Activated CD8-positive, alpha-beta memory T cell treated with anti-CD3 and anti-CD28 coated beads for 48 hours (primary cell): ENCODE measurements at places on chromosomes 6 and 20.

- no peak for DNase-seq
Measured at GRCh38 chr6:24883618-24884017, 52.1 kb downstream of the RIPOR2 start.

GRCh38 chr20:58660855-58661597 lies 9.9 kb downstream of the STX16 start:
- no peak for DNase-seq

GRCh38 chr6:17565399-17565798 lies 34.7 kb upstream of the FAM8A1 start:
- DNase-seq: no peak

- no peak for DNase-seq
Measured at GRCh38 chr6:156828280-156828703, 51.1 kb downstream of the ARID1B start.

- DNase-seq: no peak
Measured at GRCh38 chr20:62670998-62671397, 28.7 kb downstream of the SLCO4A1 start.

DNA sequence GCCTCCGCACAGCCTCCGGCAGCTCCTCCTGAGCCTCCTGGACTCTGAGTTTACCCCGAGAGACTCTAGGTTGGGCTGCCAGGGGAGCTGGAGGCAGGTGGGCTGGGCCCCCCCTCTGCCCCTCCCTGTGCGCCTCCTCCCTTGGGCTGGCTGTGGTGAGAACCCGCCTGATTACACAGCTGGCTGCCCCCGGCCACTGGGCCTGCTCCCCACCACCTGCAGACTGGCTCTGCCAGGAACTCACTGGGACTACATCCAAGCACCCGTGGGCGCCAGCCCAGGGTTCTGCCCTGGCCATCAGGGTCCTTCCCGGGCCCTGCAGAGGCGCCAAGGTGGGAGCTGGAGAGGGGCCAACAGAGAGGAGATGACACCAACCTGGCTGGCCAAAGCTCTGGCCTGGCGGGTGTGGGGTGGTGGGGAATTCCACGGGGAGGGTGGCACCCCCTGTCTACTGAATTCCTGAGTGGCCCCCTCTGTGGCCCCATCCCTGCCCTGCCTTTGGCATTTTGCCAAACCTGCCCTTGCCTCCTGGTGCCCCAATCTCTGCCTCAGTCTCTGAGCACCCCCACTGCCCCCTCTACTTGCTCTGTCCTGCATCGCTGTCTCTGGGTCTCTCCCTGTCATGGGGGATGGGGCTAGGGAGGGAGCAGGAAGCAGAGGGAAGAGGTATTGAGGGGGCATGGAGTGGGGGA lies 21.9 kb upstream of the CDH22 start:
- no peak for DNase-seq

DNA sequence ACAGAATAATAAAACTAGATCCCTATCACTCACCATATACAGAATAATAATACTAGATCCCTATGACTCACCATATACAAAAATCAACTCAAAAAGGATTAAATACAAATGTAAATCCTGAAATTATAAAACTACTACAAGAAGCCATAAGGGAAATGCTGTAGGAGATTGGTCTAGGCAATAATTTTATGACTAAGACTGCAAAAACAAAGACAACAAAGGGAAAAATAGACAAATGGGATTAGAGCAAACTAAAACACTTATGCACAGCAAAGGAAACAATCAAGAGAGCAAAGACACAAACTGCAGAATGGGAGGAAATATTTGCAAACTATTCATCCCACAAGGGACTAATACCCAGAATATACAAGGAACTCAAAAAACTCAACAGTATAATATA lies 4.1 kb upstream of the RNF217 start:
- no peak for DNase-seq

- no peak for DNase-seq
Measured at GRCh38 chr6:32170294-32170693, 5.6 kb downstream of the AGPAT1 start.

- DNase-seq: no peak
Measured at GRCh38 chr6:53986165-53986720, 125.0 kb upstream of the MLIP start.

- DNase-seq: no peak
Measured at GRCh38 chr20:12289465-12289864, 371.8 kb downstream of the BTBD3 start.

GRCh38 chr6:38095054-38095453 lies 275.5 kb downstream of the ZFAND3 start:
- DNase-seq: no peak

DNA sequence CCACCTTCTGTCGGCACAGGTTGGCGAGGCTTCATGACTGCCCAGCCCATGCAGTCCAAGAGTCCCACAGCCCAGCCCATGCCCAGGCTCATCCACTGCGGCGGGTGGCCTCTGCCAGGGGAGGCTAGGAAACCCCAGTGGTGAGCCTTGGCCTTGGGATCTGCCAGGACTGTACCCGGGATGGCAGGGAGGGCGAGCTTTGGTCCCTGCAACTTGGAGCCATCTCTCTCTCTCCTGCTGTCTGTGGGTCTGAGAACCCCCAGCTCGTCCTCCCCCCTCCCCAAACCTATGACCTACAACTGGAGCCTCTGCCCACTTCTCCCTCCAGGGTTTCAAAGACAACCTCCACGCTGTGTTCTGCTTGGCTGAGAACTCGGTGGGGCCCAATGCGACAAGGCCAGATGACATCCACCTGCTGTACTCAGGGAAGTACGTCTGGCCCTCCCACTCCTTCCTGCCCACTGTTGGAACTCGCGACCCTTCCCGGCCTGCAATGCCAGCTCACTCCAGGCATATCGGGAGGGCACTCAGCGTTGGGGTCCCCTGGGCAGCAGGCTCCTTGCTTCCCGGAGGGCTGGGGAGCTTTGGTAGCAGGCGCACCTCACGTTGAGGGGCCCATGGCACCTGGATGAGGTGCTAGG lies 19.7 kb downstream of the NPEPL1 start:
- DNase-seq: no peak

DNA sequence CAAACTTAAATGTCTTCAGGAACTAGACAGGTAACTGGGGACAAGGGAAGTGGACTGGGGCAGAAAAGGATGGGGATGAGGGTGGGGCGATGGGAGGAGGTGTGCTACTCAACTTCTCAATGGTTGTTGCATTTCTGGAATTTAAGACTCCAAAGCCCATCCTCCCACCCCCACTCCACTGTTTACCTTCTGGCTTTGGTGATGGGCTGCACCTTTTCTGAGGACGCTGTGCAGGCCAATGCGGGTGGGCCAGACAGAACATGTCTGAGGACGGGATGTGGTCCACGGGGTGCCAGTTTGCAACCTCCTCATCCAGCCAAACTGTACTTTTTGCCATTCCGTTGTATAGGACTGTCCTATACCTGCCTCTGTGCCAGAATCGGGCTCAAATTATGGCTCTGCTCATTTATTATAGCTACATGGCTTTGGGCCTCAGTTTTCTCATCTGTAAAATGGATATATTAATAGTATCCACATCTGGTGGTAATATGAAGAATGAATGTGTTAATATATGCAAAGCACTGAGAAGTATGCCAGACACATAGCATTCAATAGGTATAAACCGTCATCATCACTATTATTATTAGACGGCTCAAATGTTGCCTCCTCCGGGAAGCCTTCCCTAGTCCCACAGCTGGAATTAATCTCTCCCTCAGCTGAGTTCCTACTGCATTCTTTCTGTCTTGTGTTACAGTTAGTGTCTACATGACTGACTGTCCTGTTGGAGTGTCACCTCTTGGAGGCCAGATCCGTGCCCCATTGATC lies 31.0 kb upstream of the VEGFA start:
- DNase-seq: no peak

- no peak for DNase-seq
Measured at GRCh38 chr6:85561750-85562357, 31.8 kb downstream of the SNX14 start.

- DNase-seq: no peak
Measured at GRCh38 chr20:19991854-19992253, 25.3 kb upstream of the NAA20 start.

GRCh38 chr6:99458319-99458718 lies 33.2 kb upstream of the PNISR start:
- DNase-seq: no peak

GRCh38 chr6:54716877-54717276 lies 129.7 kb upstream of the FAM83B start:
- DNase-seq: no peak

GRCh38 chr6:73521351-73521985 lies 636 bp upstream of the EEF1A1 start:
- no peak for DNase-seq

DNA sequence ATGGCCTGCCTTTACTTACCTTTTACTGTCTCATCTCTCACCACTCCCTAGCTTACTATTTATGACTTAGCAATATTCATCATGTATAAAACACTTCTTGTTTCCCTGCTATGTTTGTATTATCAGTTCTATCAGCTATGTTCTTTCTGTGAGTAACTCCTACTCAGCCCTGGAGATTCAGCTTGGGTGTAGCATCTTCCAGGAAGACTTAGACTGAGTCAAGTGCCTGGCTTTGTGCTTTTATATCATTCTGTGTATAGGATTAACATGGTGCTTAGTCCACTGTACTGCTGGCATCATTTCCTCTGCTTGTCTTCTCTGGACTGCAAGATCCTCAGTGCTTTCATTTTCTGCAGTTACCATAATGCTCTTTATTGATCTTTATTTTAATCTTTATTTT lies 257.8 kb downstream of the BTBD3 start:
- no peak for DNase-seq

DNA sequence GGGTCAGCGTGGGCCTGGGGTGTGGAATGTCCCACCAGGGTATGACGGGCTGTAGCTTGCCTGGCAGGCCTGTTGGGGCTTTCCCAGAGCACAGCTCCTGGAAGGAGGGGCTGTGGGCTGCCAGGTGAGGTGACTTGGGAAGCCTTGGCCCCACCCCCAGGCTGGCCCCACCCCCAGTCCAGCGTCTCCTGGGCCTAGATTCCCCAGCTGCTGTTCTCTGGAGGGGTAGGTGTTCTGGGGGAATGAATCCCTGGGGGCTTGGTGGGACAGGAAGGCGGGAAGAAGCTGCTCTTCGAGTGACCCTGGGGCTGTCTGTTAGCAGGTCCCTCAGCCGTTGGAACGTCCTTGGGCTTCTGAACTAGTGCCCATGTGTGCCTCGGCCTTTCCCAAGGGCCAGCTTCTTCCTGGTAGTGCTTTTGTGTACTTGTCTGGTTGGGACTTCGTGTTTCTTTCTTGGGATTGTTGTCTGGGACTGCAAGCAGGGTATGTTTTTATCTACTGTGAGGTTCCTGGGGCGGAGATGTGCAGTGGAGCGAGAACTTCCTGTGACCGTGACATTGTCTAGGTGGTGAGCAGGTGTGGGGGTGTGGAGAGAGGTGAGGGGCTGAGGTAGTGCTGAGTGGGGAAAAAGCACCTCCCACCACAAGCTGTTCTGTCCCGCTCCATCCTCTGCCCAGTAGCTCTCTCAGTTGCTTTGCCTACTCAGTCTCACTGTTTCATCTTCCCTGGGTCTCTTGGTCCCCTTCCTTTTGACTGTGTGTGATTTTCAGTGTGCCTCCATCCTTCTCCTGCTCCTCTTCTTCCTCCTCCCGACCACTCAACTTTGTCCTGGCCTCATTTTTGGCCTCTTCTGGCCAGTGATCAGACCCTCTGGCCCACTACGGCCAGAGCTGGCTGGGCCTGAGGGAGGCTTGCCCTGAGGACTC lies 1.3 kb upstream of the DDR1 start:
- DNase-seq: no peak

GRCh38 chr20:48797850-48798747 lies 29.7 kb downstream of the PREX1 start:
- no peak for DNase-seq

DNA sequence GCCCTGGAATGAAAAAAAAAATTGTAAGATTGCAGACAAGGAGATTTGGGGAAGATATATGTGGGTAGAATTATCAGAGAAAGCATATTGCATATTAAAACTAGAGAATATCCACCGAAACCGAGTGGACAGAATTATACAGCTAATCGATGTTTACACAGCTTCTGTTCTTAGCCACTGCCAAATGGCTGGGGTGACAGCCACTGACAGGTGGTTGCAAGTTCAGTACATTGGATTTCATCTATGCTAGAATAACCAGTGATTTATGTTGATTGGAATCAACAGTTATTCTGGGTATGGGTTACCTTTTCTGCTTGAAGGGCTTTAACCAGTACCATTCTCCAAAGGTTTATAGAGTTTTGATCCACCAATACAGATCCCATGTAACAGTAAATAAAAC lies 48.4 kb upstream of the THEMIS start:
- DNase-seq: no peak

GRCh38 chr6:36121787-36122494 lies 8.4 kb upstream of the MAPK13 start:
- DNase-seq: no peak

- DNase-seq: no peak
Measured at GRCh38 chr6:28081486-28081751, 1.1 kb downstream of the ZNF165 start.

DNA sequence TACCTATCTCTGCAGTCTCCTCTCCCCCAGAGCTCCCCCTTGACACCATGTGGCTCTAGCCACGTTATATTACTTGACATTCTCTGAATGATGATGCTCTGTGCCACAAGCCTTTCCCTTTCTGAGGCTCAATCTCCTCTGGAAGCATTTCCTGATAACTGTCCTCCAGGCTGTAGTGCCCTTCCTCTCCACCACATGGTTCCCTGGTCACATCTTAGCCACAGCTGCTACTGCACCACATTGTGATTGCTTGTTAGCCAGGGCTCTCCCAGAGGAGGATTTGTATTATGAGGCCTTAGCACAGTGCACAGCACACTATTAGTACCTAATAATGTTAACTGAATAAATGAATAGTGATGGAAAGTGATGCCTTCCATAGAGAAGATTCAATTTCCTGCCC lies 63.9 kb upstream of the RCAN2 start:
- DNase-seq: no peak

DNA sequence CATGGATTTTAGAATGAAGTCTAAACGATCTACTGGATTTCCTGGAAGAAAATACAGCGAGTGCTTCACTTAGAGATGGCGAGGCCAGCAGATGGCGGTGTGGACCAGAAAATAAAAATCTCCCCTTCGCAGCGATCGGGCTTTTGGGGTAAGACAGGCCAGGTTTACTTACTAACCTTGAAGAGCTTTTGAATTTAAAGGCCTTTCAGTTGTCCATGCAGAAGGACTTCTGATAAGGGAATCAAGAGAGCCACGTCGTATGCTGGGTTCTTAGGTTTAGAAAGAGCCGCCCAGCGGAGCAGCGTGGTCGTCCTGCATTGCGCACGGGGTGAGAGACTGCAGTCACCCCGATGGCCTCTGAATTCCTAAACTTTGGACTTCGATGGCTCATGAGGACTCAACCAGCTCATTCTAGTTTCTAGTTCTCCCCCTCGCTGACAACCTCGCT lies 125.2 kb upstream of the RALGAPA2 start:
- DNase-seq: peak; percentile 25

GRCh38 chr6:14036911-14037310 lies 80.7 kb upstream of the CD83 start:
- no peak for DNase-seq

DNA sequence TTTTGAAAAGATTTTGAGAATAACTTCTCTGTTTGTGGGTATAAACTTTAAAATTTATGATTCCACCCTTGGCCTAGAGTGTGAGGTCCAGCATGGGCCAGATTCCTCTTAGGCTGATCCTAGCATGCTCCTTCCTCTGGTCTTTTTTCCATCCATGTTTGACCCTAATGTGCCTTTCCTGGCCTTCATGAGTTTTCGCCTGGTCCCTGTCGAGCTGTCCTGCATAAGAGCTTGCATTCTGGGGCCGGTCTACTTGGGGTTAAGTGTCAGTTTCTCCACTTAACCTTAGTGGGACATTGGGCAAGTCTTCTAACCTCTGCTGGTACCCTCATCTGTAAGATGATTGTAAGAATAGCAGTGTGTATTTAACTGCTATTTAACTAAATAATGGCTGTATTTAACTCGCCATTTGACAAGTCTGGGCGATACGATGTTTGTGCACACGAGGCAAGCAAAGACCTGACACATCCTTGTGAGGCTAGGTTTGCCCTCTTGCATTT lies 40.7 kb upstream of the TAGAP start:
- no peak for DNase-seq
